Tibial artery (tissue), 4 donors: ENCODE measurements at places on chromosomes 2 and 18.

DNA sequence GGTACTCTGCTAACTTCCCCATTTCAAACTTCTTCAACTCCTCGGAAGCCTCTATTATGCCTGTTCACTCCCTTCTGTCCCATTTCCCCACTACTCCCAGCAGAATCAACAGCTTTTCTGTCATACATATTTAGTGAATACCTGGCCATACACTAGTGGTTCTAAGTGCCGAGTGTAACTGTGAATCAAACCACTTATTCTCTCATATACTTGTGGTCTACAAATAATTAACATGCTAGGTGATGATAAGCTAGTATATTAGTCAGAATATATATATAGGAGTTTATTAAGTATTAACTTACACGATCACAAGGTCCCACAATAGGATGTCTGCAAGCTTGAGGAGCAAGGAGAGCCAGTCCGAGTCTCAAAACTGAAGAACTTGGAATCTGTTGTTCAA lies 150.7 kb downstream of the CCDC102B start:
- no peak for DNase-seq

GRCh38 chr2:204086167-204086566 lies 149.6 kb downstream of the ICOS start:
- no peak for DNase-seq

GRCh38 chr2:134142903-134143302 lies 111.0 kb upstream of the MGAT5 start:
- DNase-seq, result no peak

- DNase-seq, result no peak
Measured at GRCh38 chr2:11326677-11327211, 17.7 kb downstream of the ROCK2 start.

- DNase-seq, result no peak
Measured at GRCh38 chr2:164127971-164128527, 392.2 kb upstream of the FIGN start.
